ENCODE measurements at places on chromosomes 5 and 9. TPM values are rescaled to one million over a fixed set of nuclear protein-coding genes. Genes with fewer than 3 reads are reported as not detected.

GRCh38 chr9:113570106-113570505, 106.6 kb downstream of the RGS3 start:
- no peak for DNase-seq

GRCh38 chr9:97831843-97832636, 21.0 kb upstream of the FOXE1 start:
- no peak for DNase-seq

DNA sequence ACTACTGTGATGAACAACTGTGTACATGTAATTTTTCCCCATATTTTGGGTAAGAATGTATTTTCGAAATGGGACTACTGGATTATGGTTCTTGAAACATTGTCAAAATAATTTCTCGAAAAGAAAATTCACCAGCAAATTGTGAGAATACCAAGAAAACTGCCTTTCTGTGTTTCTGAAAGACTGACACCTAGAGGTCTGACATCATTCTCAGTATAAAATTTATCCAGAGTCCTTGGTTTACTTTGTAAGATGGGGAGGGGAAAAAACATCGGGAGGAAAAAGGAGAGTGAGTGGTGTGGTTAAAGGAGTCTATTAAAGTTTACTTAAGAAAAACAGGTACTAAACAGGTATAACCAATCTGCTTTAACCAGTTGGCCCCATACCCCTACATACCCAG, 149.2 kb downstream of the CEP120 start:
- DNase-seq, result no peak

DNA sequence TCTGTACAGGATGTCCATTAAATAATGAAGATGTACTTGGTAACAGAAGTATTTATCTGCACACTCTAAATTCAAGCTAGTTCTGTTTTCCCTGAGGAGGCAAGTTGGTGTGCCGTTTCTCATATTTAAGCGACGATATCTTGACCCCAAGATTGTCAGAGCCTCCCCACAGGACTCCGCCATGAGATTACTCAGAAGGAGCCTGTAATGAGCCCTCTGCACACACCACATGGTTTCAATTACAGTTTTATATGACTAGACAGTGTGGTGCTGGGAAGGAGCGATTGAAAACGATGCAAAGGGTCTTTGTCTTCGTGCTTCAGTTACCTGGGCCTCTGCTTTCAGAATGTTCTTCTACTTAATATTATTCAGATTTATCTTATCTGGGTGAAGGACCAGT, 840.4 kb upstream of the WWC1 start:
- DNase-seq, result no peak

GRCh38 chr9:127694890-127695720, 11.7 kb upstream of the CFAP157 start:
- no peak for DNase-seq

Gene NUTM2G
- not detected for total RNA-seq

Gene DOK3
- 2.6 TPM for total RNA-seq

Gene TAS2R1
- total RNA-seq, result 0.32 TPM

GRCh38 chr9:136119883-136120393, 1.3 kb upstream of the TMEM250 start:
- no peak for DNase-seq

DNA sequence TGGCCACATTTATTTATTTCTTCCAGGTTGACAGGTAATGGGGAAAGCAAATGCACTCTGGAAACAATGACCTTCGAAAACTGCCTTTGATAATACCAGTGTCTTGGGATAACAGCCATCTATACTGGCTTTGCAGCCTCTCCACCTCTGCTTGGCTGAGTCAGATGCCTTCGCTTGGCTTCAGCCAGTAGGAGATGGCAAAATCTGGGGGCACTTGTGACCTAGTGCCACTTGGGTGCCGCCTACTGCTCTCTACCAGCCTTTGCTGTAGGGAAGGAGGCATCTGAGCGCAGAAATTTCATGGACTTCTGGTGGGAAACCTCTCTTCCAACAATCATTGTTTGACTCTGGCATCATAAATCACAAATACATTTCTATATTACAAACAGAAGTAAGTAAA, 21.8 kb downstream of the FYB1 start:
- no peak for DNase-seq
